ENCODE measurements at places on chromosomes 13 and 19.

- DNase-seq = no peak
Measured at GRCh38 chr19:27909185-27909840, 1303.6 kb downstream of the UQCRFS1 start.

GRCh38 chr13:107874456-107874855 is 340.9 kb downstream of the LIG4 start:
- no peak for DNase-seq

DNA sequence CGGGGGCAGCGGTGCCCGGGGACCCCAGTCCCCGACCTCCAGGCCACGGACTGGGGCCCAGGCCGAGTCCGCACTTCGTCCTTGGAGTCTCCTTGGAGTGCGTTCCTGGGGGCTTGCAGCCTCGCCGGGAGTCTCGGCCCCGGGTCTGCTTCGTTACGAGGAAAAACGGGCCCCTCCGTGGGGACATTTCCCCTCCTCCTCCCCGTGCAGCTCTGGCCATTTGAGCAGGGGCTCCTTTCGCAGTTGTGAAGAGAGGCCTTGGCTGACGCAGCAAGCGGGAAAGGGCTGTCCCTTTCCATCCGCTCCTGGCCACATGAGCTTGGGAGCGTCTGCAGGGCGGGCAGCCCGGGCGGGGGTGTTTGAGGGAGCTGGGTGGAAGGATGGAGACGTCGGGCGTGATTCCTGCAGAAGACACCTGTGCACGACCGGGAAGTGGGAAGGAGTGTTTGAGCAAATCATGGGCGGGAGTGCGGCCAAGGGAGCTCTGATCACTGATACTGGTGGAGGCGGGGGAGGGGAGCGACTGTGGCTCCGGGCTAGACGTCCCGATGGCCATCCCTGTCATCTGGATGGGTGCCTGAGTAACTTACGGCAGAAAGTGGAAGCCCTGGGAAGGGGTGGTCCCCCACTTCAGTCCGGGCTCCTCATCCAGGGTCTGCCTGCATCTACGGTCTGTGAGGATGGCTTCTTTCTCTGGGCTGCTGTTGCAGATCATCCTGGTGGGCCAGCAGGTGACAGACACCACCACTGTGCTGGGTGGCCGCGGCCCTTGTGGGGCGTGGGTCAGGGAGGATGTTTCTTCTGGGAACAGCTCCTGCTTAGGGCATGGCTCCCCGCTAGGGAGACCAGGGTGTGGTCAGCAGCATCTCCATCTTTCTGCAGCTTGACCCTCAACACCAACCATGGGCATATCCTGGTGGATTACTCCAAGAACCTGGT is 736 bp downstream of the GPI start:
- peak; percentile 60 for DNase-seq

GRCh38 chr19:10431254-10431942 is 11.1 kb downstream of the PDE4A start:
- DNase-seq = no peak

DNA sequence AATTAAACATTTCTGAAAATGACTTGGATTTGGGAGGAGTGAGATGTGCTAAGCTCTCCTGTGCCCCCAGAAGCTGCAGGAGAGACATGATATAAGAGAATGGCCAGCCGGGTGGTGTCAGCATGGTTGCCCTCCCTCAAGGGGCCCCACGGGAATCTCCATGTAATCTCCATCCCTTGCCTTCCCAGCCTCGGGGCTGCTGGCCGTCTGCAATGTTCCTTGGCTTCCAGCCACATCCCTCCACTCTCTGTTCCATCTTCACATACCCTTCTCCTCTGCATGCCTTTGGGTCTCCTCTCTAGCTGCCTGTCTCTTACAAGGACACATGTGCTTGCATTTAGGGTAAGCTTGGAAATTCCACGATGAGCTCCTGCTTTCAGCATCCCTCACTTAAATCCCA is 172.0 kb downstream of the TSHZ3 start:
- DNase-seq = peak; percentile 25

GRCh38 chr19:15862444-15862843 is 35.4 kb downstream of the CYP4F2 start:
- DNase-seq = no peak

DNA sequence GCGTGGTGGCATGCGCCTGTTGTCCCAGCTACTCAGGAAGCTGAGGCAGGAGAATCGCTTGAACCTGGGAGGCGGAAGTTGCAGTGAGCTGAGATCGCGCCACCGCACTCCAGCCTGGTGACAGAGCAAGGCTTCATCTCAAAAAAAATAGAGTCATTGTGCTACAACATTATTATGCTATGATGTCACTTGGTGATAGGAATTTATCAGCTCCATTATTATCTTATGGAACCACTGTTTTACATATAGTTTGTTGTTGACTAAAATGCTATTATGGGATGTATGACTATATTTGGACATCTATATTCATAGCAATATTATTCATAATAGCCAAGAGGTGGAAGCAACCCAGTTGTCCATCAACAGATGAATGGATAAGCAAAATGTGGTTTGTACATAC is 26.4 kb upstream of the SLC7A1 start:
- no peak for DNase-seq

GRCh38 chr19:11479090-11479897 is 1.6 kb downstream of the ELAVL3 start:
- DNase-seq = peak; percentile 28

GRCh38 chr19:39254531-39255345 is 6.1 kb upstream of the IFNL4 start:
- no peak for DNase-seq

Measured in adipocyte (in vitro differentiated cells).